Activated CD4-positive, alpha-beta T cell treated with anti-CD3 and anti-CD28 coated beads for 48 hours (primary cell): ENCODE measurements at places on chromosomes 6 and 20.
A peak's percentile ranks its signal among the peaks of the same experiment; 100 is the strongest.

DNA sequence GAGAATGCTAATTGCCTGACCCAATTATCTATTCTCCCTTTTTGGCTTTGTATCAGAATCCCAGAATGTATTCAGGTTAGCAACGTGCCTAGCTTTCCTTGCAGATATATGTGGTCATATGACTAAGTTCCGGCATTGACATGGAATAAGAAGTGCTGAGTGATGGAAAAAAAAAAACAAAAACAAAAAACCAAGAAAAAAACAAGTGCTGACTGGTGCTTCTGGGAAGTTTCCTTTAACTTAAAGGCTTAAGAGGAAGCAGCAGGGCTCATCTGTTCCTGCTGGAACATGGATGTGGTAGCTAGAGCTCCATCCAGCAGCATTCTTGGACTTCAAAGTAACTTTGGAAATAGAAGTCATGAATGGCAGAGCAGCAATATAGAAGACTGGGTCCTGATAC, 10.4 kb upstream of the RPF2 start:
- no peak for DNase-seq

DNA sequence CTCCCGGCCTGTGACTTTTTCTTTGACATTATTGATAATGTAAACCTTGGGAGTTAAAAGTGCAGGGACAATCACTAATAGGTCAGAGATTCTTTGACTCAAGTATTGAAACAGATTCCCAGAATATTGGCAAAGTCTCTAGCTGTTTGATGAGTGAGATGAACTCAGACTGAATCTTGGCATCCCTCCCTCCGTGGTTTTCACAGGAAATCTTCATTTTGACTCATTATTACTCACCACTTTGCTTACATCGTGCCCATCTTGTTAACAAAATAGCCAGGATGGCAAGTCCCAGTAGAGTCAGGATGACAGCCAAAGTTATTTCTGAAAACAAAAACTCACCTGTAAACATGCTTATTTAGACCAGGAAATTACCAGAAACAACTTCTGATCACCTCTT, 2.0 kb downstream of the TSBP1 start:
- DNase-seq: peak; percentile 27

GRCh38 chr6:85747093-85747492, 104.4 kb upstream of the SYNCRIP start:
- DNase-seq: no peak

- no peak for DNase-seq
Observed at GRCh38 chr20:23626040-23626620, 11.6 kb downstream of the CST3 start.

- DNase-seq: no peak
Observed at GRCh38 chr20:49511788-49512525, 29.5 kb upstream of the KCNB1 start.
